ENCODE measurements at places on chromosomes 12 and 14. TPM values are rescaled to one million over a fixed set of nuclear protein-coding genes. Genes with fewer than 3 reads are reported as not detected.

DNA sequence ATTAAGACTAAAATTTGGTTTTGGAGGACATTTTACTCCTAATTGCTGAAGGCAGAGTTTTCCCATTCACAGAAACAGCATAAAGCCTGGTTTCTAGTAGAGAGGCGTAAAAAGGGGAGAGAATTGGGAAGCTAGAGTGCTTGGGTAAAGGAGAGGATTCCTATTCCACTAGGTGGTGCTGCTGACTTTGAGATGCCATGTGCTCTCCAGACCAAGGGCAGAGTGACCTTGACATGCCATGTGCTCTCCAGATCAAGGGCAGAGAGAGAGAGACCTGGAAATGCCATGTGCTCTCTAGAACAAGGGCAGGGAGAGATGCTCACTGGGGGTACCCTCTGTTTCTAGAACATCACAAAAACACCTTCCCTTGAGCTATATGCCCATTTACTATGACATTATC lies 176.2 kb upstream of the PDZRN4 start:
- DNase-seq = no peak

DNA sequence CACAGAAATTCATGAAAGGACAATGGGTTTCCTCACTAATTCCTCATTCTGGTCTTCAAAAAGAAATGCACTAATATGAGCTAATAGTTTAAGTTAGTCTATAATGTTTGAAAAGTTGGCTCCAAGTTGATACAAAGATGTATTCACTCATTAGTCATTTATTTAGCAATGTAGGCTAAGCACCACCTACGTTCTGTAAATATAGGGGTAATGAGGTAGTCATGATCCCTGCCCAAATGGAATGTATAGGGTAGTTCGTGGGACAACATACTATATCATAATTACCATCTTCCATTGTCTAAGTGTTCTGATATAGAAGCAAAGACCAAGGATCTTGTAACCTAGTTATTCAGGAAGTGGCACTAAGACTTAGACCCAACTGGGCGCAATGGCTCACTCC lies 86.5 kb downstream of the DIO2 start:
- DNase-seq = no peak

Gene ACSS3
- total RNA-seq = 1.2 TPM

Gene CACNA1C
- total RNA-seq = 1.2 TPM

Data from Caki2 (cell line).